ENCODE measurements at places on chromosomes 1 and 21.

DNA sequence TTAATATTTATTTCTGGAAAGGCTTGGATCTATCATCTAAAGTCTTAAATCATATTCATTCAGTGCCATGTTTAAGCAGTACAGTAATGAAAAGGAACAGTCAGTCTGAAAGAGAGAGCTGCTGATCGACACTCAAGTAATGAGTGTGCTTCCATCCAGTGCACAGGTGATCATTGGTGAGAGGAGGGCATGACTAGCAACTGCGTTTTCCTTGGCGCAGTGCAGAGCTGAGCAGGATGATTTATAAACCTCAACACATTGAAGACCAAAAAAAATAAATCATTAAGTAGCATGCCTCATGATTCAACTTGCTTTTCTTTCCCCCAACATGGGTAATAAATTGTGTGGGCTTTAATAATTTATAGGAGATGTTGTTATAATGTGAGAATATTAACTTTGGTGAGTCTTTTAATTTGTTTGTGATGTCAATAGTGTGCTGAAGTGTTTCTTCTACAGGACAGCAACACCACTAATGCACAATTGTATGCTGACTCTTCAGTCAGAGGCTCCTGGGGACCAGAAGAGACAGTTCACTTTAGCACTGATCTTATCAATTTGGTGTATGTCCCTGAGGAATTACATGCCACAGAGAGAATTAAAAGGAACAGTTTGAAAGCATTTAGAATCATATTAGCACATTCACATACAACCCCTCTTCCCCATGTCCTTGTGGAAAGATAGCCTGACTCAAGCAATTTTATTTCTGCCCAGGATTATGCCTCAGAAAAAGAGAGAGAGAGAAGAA lies 199.7 kb upstream of the ADGRL2 start:
- no peak for DNase-seq

DNA sequence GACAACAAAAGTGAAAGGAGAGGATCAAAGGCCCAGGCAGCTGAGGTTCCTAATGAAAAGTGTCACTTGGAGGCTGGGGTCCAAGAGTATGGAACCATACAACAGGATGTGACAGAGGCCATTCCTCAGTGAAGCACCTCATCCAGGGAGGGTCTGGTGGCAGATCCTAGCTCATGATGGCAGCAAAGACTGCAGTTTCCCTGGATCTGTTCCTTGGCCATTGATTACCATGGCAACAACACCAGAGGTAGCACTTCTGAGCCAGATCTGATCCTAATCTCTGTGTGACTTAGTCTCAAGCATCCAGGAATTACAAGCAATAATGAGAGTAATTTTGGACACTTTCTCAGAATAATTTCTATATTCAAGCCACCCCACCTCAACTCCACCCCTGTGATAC lies 12.9 kb downstream of the FAM177B start:
- no peak for DNase-seq

GRCh38 chr1:76942549-76942948 lies 75.3 kb downstream of the ST6GALNAC5 start:
- no peak for DNase-seq

DNA sequence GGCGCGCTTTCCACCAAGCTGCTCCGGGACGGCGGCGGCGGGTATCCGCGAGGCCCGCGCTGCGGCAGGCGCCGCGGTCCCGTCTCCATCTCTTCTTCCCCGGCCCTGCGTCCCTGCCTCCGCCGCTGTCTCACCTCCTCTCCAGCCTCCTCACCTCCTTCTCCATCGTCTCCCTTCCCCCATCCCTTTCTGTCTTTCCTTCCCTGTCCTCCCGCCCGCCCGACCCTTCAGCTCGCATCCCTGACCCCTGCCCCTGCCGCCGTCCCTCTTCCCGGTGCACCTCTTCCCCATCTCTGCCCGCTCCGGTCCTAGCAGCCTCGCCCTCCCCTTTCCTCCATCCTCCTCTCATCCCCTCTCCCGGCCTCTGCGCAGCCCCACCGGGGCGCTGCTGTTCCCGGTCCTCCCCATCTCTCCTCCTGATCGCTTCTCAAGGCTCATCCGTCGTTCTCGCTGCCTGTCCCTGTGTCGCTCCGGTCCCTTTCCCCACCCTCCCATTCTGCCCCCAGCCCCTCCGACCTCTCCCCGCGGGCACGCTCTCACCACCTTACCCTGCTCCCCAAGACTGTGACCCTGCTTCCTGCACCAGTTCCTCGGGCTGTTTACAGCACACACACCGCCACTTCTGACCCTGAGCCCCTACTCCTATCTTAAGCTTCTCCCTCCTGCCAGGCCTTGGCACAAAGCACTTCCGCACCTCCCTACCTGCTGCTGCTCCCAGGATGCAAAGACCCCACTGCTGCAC lies 760 bp upstream of the NPHP4 start:
- DNase-seq = no peak

GRCh38 chr1:20615946-20616846 lies 17.1 kb upstream of the PINK1 start:
- DNase-seq = no peak

DNA sequence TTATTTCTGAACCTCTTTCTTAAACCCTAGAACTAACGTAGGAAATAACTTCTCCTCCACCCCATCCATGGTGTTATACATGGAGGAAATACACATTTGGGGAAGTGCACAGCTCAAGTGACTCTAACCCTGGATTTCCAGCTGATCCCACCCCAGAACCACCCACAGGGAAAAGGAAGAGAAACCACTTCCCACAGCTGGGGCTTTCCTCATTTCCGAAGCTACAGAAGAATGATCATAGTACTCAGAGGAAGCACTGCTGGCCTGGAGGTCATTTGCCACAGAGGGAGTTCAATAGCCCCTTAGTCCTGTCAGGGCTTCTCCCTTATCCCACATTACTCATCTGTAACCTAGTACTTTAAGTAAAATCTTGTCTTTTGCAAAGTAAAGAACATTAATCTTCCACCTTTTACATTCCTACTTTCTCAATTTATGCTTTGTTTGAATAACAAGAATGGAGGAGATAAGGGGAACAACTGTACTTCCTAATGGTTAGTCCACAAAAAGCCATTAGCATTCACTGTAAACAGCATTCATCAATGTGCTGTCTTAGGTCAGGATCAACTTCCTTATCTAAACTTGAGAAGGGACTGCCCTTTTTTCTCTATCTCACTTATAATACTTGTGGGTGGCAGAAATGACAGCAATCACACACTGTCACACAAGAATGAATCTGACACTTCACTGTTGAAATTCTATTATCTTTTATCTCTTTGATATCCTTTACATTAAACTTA lies 63.0 kb upstream of the RGS1 start:
- DNase-seq = no peak

- no peak for DNase-seq
Measured at GRCh38 chr1:12528021-12528852, 89.8 kb downstream of the DHRS3 start.

DNA sequence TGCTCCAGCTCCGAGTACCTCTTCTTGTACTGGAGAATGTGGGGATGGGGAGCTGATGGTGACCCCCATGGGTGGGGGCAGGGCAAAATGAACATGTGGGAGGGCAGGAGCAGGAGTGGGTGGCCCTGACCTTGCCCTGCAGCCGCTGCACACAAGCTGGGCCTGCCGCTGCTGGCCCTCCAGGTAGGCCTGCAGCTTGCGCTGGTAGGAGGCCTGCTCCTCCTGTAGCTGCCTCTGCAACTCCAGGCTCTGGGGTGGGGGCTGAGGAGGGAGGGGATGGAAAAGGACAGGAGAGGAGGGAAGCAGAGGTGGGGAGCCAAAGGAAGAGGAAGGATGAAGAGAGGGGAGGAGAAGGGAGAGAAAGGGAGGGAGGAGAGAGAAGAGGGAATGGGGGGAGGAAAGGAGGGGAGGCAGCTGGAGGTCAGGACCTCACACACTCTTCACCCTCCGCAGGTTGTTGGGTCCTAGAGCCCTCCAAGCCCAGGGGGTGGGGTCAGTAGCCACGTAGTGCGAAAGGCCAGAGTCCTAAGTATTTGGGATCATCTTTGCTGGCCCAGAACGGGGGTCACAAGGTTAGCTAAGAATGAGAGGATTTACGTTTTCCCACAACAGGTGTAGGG lies 22.9 kb downstream of the RNU1-1 start:
- DNase-seq = no peak

DNA sequence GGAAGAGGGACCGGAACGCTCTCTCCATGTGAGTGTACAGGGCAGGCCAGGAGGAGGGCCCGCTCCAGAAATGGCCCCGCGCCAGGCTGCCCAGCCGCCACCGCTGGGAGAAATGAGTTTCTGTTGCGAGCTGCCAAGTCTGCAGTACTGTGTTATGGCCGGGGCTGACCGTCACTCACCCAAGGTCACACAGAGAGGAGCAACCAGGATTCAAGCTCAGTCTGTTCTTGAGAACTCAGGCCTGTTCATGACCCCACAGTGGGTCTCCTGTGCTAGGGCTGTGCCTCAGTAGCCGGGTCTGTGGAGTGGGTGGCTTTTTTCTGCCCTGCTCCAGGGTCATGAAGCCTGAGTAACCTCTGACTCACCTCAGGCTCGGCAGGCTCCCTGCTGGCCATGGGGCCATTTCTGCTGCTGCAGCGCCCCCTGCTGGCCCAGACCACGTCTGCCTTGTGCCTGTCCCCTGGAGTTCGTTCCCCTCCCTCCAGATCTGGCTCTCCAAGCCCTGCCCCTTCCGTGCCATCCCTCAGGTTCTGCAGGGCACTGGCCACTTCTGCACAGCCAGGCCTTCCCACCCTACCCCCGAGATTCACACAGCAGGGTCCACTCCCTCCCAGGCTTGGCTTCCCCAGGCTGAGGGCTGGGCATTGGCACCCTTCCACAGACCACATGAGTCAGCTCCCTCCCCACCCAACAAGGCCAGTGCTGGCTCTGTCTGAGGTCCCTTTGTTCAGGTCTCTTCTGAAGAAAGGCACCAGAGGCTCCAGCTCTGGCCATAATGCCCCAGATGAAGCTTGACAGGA lies 51.8 kb downstream of the EDN2 start:
- DNase-seq = peak; percentile 55

- DNase-seq = no peak
Measured at GRCh38 chr1:30378991-30379581, 344.3 kb downstream of the MATN1 start.

GRCh38 chr21:33023574-33024200 lies 2.0 kb upstream of the OLIG2 start:
- DNase-seq = no peak

- no peak for DNase-seq
Measured at GRCh38 chr1:186681801-186682200, 1.6 kb upstream of the PTGS2 start.

DNA sequence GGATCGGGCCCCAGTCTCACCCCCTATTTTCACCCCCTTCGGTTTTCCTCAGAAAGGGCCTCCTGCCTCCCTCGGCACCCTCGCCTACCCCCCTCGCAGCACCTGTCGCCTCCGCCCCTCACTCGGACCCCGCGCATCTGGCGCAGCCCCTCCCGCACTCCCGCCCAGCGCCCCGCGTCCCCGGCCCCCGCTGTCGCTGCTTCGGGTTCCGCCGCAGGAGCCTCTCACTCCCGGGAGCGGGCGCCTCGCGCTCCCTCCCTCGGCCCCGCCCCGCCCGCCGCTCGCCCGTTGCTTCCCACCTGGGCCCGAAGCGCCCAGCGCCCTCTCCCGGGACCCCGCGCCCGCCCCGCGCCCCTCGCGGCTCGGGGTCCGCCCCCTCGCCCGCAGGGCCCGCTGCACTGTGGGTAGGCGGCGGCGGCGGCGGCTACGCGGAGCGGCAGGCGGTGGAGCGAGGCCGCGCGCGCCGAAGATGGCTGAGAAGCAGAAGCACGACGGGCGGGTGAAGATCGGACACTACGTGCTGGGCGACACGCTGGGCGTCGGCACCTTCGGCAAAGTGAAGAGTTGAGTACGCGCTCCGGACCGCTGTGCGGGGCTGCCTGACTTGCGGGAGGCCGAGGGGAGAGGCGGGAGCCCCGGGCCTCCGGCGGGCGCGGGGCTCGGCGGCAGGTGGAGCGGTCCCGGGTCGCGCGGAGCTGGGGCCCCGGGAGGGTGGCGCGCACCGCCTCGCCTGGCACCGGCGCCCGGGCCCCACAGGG lies at the start of gene PRKAA2:
TSS of gene PRKAA2 (plus strand) at position 396 of the 758 bp plus-strand sequence. CDS start at position 470, 74 bp downstream.
- no peak for DNase-seq

DNA sequence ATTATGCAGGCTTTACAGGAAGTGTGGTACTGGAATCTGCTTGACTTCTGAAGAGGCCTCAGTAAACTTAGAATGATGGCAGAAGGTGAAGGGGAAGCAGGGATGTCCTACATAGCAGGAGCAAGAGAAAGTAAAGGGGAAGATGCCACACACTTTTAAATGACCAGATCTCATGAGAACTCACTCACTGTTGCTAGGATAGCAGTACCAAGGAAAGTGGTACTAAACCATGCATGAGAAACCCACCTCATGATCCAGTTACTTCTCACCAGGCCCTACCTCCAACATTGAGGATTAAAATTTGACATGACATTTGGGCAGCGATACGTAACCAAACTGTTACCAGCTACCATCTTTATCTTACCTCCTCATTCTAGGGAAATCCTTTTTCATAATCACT lies 9.6 kb downstream of the DHX9 start:
- no peak for DNase-seq

DNA sequence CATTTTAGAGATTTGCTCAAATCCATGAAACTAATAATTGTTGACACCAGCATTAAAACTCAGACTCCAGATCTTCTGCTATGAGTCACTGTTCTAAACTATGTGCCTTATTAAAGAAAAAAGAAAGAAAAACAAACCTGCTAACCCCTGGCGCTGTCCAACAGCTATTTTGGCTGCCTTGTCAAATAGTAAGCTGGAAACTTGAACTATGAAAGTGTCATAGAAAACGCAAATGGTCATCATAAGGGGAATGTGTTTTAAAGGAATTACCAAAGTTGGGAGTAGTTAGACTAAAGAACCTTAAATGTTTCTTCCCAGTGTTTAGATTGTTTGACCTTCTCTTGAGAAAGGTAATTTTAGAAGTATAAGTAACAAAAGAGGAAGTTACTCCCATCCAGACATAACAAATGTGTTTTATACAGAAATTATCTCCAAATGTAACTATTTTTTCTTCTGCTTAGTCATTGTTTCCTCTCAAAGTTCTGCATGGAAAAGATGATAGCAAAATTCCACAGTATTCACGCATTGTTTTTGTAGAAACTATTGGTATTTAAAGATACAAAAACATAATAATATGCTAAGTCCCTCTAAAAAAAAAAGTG lies 272.4 kb downstream of the TPR start:
- no peak for DNase-seq

DNA sequence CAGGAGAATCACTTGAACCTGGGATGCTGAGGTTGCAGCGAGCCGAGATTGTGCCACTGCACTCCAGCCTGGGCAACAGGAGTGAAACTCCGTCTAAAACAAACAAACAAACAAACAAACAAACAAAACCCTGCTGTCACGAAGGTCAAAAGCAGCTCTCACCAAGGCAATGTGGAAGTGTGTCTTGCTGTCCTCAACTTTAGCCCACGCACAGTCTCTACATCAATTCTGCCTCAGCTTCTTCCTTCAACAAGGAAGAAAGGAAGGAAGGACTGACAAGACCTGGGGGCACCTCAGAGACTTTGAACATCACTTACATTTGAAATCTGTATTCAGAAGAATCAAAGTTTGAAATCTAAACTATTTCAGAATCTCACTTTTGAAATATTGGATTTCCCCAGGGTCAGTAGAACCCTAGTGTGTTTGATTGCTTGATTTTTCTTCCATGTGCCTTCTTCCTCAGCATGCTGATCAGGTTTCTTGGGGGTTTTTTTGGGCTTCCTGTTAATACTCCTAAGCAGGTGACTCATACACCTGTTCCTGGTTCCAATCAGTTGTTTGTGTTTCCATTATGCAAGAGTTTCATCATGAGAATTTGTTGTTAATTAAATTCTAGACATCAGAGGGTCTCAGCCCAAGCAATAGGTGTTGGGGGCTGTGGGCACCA lies 6.5 kb upstream of the CSTB start:
- DNase-seq = no peak

GRCh38 chr1:228941666-228942065 lies 206.4 kb downstream of the RHOU start:
- DNase-seq = no peak

All from activated gamma-delta T cell treated with anti-CD3 and anti-CD28 coated beads, Interleukin-2, amount 50 U/mL, for 16 hours (primary cell).